ENCODE measurements at places on chromosomes 1 and 21.

DNA sequence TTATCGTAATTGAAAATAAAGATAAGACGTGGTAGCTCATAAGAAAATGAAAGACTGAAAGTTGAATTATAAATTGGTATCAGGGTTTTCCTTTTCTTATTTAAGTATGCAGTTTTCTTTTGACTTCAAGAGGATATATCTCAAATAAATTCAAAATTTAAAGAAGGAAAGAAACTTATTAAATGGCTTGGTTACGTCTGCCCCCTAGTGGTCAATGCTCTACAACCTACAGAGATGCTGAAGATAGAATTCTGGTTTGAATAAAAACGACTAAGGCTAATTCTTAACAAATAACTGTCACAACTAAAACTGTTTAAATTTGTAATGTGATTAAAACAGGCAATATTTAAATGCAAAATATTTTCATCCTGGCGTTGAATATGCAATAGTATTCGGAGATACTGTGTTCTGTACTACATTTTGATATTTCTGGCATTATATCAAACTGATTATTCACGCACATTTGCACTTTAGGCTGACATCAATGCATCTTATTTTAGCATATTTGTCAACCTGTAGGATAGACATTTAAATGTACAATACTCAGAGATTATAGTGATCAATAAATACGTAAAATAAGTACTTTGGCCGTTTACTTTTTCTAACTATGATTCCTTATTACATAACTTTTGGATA lies 26.8 kb downstream of the IFI44 start:
- DNase-seq, result peak; percentile 19

DNA sequence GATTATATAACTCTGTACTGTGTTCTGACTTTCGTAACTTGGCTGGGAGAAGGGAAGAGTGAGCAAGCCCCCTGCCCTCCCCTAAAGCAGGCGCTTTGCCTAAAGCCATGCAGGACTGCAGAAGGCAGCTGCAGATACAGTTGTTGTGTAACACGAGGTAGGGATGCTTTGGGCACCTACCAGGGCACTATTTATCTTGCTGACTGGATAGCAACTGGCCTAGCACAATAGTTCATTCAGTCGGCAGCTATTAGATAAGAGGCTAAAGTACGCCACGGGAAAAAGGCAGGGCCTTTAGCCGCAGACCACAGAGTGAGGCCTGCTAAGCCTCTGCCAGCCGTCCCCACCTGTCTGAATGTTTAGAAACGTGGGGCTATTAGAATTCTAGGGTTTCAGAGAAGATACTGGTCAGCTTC lies 80.9 kb downstream of the TTC3 start:
- no peak for DNase-seq

GRCh38 chr21:30206551-30207251 lies 9.2 kb downstream of the CLDN8 start:
- no peak for DNase-seq

- no peak for DNase-seq
Measured at GRCh38 chr1:96979304-96980268, 258.0 kb downstream of the PTBP2 start.

- DNase-seq, result no peak
Measured at GRCh38 chr1:179077396-179077795, 4.5 kb upstream of the TOR3A start.

Data from germinal center (tissue), 1 donor.